Activated CD4-positive, alpha-beta T cell treated with anti-CD3 and anti-CD28 coated beads for 36 hours (primary cell): ENCODE measurements at places on chromosomes 11 and 22. TPM values are rescaled to one million over a fixed set of nuclear protein-coding genes. Genes with fewer than 3 reads are reported as not detected.

DNA sequence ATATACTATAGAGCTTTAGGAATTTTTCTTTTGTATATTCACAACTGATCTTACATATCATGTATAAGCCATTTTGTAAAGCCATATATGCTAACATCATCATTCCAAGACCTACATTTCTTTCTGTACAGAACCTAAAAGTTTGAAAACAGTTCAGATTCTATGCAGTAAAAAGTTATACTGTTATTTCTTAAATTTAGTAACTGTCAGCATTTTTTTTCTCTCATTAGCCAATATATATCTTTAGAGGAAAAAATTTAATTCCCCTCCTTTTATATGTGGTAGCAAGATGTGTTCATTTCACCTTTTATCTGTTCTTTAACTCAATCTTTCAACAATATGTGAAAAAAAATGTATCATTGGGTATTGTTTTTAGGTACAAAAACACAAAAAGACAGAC lies 120.4 kb upstream of the TP53AIP1 start:
- DNase-seq, result no peak
- H3K4me1 ChIP-seq, result no peaks in the 10 kb centered on the region

DNA sequence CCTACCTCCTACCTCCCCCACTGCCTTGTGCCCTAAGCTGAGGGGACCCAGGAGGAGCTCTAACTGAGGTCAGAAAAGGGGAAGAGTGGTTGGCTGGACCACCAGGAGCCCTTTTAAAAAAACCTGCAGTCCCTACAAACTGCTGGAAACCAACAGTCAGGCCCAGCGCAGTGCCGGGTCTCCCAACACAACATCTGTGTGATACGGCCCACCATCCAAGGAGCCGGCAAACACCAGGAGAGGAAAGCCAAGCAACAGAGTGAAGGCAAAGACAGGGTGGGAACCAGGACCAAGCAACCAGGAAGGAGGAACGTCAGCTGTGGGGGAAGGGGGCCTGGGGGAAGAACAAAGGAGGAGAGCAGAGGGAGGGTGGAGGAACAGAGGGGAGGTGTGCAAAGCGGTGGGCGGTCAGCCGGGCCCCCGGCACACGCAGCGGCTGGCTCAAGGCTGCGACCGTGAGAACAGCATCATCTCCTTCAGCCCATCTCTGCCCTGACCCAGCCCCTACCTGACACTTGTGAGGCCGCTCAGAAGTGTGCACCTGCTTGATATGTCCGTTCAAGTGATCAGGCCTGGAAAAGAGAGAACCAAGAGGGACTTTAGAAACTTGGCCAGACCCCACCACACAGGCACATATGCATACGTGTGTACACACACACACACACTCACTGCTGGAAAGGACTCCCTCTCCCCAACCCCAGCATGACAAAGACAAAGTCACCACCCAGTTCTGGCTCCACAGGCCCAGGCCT lies 3.6 kb downstream of the PATZ1 start:
- H3K27me3 ChIP-seq, result no peaks in the 10 kb centered on the region
- peaks cover 51% of the 10 kb centered on the region for H3K36me3 ChIP-seq
- peak overlapping the region; percentile 92 for H3K27ac ChIP-seq
- H3K4me1 ChIP-seq, result peaks cover 60% of the 10 kb centered on the region

- no peaks in the 10 kb centered on the region for H3K4me1 ChIP-seq
- no peak overlapping the region for H3K4me3 ChIP-seq
- H3K36me3 ChIP-seq, result no peaks in the 10 kb centered on the region
These were observed 63.3 kb downstream of the LDLRAD3 start for GRCh38 chr11:36007127-36007655.

DNA sequence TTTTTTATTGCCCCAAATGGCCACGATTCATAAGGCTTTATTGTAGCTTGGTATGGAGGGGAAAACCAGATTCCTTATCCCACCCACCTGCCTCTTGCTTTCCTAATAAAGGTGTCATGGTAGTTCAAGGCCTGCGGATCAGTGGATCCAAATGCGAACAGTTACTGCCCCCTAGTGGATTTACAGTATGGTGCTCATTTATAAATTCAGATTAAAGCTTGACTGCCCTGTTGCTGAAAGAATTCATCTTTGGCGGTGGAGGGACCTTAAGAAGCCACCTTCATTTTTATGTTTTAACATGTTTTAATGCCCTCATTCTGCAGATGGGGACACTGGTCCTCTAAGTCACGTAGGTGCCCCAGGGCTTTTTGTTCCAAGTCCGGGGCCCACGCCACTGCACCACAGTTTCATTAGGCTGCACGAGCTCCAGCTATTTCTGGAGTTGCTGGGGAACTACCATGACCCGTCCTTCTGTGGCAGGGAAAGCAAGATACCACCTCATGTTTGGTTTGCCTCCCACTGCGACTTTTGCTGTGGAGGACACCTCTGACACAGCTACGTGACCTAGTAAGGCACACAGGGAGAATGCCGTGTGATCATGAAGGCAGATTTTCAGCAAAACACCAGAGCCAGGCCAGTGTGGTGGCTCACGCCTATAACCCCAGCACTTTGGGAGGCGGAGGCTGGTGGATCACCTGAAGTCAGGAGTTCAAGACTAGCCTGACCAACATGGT lies 15.6 kb upstream of the INCENP start:
- H3K36me3 ChIP-seq, result no peaks in the 10 kb centered on the region
- peaks cover 2% of the 10 kb centered on the region for H3K27me3 ChIP-seq
- H3K4me1 ChIP-seq, result peaks cover 16% of the 10 kb centered on the region
- peak; percentile 51 for DNase-seq
- H3K4me3 ChIP-seq, result no peak overlapping the region
- no peak overlapping the region for H3K27ac ChIP-seq

DNA sequence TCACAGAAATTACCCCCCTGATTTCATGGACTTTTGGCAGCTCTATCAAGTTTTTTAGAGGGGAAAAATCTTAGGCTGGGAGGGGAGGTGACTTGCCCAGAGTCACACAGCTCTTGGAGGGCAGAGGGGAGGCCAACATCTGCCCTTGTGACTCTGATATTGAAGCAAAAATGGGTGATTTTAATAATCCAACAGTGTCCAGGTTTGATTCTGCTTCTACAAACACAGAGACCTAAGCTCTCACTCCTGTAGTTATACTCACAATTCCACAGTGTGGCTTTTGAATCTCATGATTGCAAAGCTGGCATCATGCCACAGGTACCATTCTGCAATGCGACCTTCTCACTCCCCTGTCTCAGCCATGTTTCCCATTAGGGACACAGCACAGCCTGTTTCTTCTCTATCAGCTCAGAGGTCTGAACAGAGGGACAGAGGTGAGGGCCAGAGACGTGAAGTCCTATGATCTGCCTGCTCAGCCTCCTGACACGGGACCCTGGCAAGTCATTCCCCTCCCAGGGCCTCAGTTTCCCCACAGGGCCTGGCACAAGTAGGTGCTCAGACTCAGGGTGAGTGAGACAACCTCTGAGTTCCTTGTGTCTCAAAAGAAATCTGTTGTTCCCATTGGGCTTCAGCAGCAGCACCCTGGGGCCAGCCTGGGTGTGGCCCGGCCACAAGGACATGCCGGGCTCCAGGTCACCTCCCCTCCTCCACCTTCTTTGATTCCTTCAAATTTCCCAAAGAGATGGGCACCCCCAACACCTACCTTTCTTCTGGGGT lies 766 bp downstream of the APOL2 start:
- H3K4me1 ChIP-seq, result peaks cover 47% of the 10 kb centered on the region
- peak overlapping the region; percentile 99 for H3K27ac ChIP-seq
- no peaks in the 10 kb centered on the region for H3K27me3 ChIP-seq
- H3K36me3 ChIP-seq, result peaks cover 49% of the 10 kb centered on the region
- H3K4me3 ChIP-seq, result peak overlapping the region; percentile 98

- peaks cover 8% of the 10 kb centered on the region for H3K4me1 ChIP-seq
- no peak overlapping the region for H3K4me3 ChIP-seq
- no peak overlapping the region for H3K27ac ChIP-seq
- peaks cover 3% of the 10 kb centered on the region for H3K27me3 ChIP-seq
- H3K36me3 ChIP-seq, result no peaks in the 10 kb centered on the region
These were observed 43.1 kb upstream of the EED start for GRCh38 chr11:86201371-86201884.

The TRIM6 gene
- total RNA-seq, result 0.76 TPM

The SPON1 gene
- 0.26 TPM for total RNA-seq
